ENCODE measurements at places on chromosomes 2 and 18.

- DNase-seq, result no peak
Measured at GRCh38 chr2:54665436-54665856, 58.0 kb upstream of the EML6 start.

- no peak for DNase-seq
Measured at GRCh38 chr2:232794981-232795380, 18.6 kb upstream of the KCNJ13 start.

GRCh38 chr2:9763356-9764152 is 79.7 kb upstream of the TAF1B start:
- no peak for DNase-seq

DNA sequence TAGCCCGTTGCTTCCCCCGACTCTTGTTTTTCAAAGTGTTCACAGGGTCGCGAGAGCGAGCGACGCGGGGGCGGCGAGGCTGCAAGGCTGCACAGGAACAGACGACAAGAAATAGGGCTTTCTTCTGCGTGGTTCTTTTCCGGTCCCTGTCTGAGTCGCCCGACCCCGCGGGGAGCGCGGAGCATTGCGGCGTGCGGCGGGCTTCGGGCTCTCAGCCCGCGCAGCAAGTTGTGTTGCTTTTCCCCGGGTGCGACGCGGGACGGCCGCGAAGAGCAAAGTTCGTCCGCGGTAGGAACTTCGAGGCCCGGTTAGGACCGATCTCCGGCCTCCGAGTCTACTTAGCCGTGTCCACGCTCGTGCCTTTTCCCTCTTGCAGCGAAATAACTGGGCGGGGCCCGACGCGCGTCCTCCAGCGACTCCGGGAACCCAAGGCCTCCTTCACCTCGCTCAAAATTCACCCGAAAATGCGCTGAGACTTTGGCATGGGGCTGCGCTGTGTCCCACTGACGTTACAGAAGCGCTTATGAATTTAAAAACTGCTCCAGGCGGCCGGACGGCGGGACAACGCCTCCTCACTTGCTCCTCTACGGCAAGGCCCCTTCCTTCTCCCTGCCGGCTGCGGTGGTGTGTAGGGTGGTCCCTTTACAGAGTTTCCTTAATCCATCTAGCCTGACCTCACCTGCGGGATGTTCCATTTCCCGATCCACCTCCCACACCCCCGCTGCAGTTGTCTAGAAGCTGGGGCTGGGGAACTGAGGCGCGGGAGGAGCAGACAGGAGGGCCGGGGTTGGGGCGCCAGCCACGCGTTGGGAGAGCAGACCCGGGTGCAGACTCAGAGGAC is 1.5 kb upstream of the BCL2L11 start:
- no peak for DNase-seq

- no peak for DNase-seq
Measured at GRCh38 chr2:71332435-71332796, 834 bp downstream of the ZNF638 start.

GRCh38 chr2:3755277-3755676 is 51.9 kb downstream of the DCDC2C start:
- DNase-seq, result no peak

- no peak for DNase-seq
Measured at GRCh38 chr2:220300806-220301205, 673.4 kb downstream of the SLC4A3 start.

DNA sequence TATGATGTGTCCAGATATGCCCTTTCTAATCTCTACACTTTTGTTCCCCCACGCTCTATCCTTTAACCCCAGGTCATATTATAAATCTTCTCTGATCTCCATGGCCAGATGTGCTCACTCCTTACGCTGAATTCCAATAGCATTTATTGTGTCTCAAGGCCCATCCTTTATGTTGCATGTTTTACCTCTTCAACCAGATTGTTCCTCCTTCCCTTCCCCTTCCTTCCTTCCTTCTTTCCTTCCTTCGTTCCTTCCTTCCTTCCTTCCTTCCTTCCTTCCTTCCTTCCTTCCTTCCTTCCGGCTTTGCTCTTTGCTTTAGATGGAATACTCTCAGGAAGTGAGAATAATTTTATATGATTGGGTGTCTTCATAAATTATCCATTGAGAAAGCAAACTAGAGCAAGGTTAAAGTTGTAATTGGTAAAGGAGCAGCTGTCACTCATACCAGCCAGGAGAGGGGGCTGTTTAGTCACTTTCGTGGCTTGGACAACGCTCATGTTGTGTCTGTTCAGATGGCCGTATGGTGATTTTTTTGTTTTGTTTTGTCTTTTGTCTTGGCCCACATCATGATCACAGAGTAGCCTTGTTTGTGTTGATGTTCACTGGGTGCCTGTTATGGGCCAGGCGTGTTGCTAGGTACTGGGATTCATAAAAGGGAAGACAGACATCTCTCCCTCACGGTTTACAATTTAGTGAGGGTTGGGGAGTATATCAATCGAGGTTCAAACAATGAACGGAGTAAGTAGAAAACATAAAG is 68.0 kb downstream of the DAW1 start:
- no peak for DNase-seq

GRCh38 chr18:30469091-30469490 is 573.5 kb downstream of the DSC3 start:
- DNase-seq, result no peak

GRCh38 chr2:9703701-9704221 is 73.0 kb upstream of the YWHAQ start:
- DNase-seq, result no peak

DNA sequence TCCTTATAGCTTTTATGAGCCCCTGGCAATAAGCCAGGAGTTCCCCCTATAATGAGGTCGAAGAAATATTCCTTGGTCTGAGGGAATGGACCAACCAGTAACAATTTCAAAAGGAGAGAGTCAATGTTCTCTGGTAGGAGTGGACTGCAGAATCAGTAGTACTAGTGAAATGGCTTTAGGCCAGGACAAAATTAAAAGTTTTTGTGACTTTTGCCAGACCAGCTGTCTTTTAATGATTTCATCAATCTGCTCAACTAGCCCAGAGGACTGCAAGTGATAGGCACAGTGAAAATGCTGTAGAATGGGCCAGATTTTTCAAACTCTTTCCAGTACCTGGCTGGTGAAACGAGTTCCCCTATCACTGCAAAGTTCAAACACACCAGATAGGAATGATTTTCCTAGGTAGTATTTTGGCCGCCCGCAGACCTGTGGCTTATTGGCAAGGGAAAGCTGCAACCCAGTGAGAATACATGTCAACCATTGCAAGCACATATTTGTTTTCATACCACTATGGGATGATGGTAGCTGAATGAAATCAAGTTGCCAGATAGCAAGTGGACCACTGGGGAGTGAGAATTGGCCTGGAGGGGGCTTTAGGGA is 45.5 kb downstream of the CERS6 start:
- DNase-seq, result no peak

DNA sequence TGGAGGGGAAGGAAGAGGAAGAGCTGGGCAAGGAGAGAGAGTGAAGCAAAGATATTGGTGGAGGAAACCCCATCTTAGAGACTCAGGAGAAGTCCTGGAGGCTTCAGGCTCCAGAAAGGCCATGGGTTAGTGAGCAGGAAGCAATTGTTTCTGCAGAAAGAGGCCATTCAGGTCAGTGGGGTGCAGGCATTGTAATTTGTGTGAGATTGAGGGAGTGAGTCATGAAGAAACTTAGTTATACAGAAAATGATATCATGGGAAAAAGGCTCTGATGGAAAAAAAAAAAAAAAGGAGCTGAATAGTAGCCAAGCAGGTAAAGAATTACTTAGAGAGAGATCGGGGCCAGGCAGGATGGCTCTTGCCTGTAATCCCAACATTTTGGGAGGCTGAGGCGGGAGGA is 4.0 kb downstream of the EMILIN2 start:
- DNase-seq, result no peak

Measured in activated CD4-positive, CD25-positive, alpha-beta regulatory T cell (primary cell).